ENCODE measurements at places on chromosomes 5 and 9.

GRCh38 chr9:14344941-14345353 lies 31.0 kb upstream of the NFIB start:
- DNase-seq, result no peak

- no peak for DNase-seq
Measured at GRCh38 chr5:27472000-27472763, 433.8 kb upstream of the CDH9 start.

DNA sequence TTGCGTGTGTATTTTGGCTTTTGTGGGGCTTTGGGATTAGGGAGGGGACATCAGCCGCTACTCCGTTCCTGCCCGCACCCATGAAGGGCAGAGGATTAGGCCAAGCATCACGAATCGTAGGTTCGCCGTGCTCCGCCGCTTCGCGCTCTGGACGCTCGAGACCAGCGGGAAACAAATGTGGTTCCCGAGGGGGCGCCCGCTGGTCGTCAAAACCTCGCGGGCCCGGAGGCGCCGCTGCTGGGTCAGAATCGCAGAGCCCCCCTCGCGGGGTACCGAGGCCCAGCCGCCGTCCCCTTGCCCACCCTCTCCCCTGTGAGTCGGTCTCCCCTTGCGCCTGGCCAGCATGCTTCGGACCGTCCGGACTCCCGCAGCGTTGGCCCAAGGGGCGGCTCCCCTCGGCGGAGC lies 2.3 kb upstream of the PAX5 start:
- no peak for DNase-seq

DNA sequence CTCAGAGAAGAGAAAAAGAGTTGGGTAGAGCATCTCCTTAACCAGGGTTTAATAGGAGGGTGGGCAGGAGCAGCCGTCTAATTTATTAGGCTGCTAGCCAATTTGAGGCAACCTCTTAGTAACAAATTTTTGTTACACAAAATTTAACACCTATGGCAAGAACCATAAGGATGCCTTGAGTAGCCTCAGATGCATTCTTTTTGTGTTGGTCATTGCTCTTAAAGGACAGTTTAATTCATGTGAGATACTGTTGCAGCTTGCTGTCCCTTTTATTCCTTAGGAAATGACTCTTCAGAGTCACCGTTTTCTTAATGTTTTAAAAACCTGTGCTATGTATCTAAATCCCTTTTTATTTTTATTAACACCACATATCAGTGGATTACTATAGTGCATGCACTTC lies 255.1 kb downstream of the MAST4 start:
- no peak for DNase-seq

- DNase-seq, result no peak
Measured at GRCh38 chr9:17783227-17783626, 204.4 kb downstream of the SH3GL2 start.

- no peak for DNase-seq
Measured at GRCh38 chr9:34929506-34930102, 28.5 kb upstream of the PHF24 start.

GRCh38 chr5:22372376-22372775 lies 480.8 kb downstream of the CDH12 start:
- DNase-seq, result peak; percentile 20

- DNase-seq, result no peak
Measured at GRCh38 chr9:100590481-100590880, 12.6 kb downstream of the CAVIN4 start.

GRCh38 chr5:1729641-1730486 lies 69.8 kb downstream of the MRPL36 start:
- no peak for DNase-seq

GRCh38 chr5:25763781-25764180 lies 1119.0 kb upstream of the CDH10 start:
- DNase-seq, result no peak
